Liver (tissue), 10 donors: ENCODE measurements at places on chromosomes 16 and 17. TPM values are rescaled to one million over a fixed set of nuclear protein-coding genes. Genes with fewer than 3 reads are reported as not detected.
A peak's percentile ranks its signal among the peaks of the same experiment; 100 is the strongest.

The NBR1 gene
- 74.6 TPM for total RNA-seq

- H3K27me3 ChIP-seq: no peaks in the 10 kb centered on the region
- no peaks in the 10 kb centered on the region for H3K36me3 ChIP-seq
- no peak overlapping the region for H3K4me3 ChIP-seq
Observed at GRCh38 chr17:43359469-43360110, 39.2 kb upstream of the ARL4D start.

GRCh38 chr17:27862004-27862403 lies 31.2 kb downstream of the LYRM9 start:
- no peak for DNase-seq
- no peak overlapping the region for H3K4me3 ChIP-seq
- H3K27me3 ChIP-seq: no peaks in the 10 kb centered on the region
- no peak overlapping the region for H3K27ac ChIP-seq
- H3K36me3 ChIP-seq: no peaks in the 10 kb centered on the region

DNA sequence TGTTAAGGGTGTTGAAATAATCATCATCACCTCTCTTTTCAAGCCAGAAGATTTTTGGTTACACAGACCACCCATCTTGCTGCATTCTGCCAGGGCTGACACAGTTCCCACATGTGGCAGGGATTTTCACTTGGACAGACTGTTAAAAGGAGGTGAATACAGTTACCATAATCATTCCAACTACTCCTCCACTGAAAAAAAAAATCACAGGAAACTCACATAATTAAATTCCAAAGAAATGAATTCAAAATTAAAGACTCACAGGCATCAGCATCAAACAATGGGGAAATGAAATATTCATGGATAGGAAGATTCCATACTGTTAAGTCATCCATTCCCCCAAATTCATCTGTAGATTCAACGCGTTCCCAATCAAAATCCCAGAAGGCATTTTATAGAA lies 209.4 kb downstream of the MRTFB start:
- DNase-seq: no peak
- H3K36me3 ChIP-seq: no peaks in the 10 kb centered on the region
- H3K4me3 ChIP-seq: no peak overlapping the region
- H3K27ac ChIP-seq: no peak overlapping the region
- no peaks in the 10 kb centered on the region for H3K4me1 ChIP-seq

GRCh38 chr17:73262676-73263642 lies 1.3 kb upstream of the CPSF4L start:
- no peak overlapping the region for H3K4me3 ChIP-seq
- no peaks in the 10 kb centered on the region for H3K27me3 ChIP-seq

DNA sequence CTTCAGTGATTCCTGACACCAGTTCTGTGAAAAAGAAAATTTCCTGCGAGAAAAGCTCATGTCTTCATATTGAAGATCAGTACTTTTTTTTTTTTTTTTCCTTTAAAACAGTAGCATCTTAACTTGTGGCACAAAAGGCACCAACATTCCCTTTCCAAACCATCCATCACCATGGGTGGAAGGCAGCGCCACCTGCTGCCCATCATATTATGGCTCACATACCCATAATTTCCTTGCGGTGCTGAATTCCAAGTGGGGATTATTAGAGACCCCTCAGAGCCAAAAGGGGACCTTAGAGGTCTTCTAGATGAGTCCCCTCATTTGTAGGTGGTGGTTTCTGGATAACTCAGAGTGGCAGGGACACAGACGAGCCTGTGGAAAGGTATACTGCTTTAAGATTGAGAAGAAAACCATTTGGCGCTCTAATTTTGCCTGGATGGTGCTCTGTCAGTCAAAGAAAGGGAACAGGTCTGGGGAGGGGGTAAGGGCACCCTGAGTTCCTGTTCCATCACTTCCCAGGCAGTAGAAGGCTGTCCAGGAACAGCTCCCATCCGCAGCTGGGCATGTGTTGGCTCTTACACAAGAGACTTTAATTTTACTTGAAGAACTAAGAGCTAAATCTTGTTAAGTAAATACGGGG lies 7.9 kb upstream of the SOST start:
- H3K4me3 ChIP-seq: no peak overlapping the region
- no peaks in the 10 kb centered on the region for H3K27me3 ChIP-seq
- DNase-seq: peak; percentile 56
- H3K27ac ChIP-seq: no peak overlapping the region
- H3K4me1 ChIP-seq: peaks cover 12% of the 10 kb centered on the region
- peaks cover 32% of the 10 kb centered on the region for H3K36me3 ChIP-seq
